Stimulated activated CD4-positive, alpha-beta T cell treated with anti-CD3 and anti-CD28 coated beads, TNF-alpha, amount 100 ng/mL, for 48 hours (primary cell): ENCODE measurements at places on chromosomes 5 and 9.

DNA sequence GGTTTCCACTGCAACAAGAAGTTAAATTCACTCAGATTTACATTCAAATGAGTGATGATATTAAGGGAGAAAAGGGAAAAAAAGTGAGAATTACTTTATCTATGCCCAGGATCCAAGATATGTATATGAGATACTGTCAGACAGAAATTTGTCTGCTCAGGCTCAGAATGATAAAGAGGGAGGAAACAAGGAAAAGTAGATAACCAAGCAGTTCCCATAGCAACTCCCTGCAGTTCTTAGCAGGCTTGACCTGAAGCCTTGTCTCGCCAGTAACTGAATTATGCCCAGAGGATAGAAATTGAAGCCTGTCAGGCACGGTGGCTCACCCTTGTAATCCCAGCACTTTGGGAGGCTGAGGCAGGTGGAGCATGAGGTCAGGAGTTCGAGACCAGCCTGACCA is 304.4 kb downstream of the TLE1 start:
- no peak for DNase-seq

DNA sequence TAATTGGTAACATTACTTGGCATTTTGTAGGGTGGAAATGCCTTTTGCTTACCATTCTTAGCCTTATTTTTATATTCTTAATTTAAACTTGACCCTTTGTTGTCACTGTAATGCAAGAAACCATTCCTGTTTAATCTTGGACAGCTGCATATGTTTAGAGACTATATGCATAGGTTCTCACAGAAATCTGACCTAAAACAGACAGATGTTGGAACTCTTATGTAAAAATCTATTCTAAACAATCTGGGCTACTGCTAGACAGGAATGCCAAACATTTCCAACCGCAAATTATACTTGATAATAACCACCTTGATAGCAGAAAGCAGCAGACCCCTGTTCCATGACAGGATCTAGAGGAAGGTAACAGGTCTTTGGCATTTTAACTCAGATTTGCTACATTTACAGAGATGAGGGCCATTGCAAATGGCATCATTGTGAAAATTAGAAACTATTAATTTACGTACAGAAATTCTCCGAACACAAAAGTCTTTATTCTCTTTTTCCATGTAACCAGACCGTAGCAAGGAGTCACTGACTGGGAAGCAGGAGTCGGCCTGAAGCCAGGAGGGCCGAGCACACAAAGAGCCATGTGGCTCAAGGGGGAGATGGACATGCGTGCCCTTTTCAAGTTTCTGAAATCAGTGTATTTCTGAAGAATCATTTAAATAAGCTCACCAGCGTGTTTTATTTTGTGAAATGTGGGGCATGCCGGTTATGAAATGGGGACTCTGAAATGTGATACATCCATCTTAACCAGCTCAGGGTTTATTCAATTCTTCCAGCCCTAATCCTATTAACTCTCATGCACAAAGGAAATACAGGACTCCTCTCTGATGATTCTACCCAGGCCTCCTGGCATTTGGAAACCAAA is 139.3 kb downstream of the AOPEP start:
- no peak for DNase-seq

GRCh38 chr5:37888476-37888875 is 48.6 kb upstream of the GDNF start:
- no peak for DNase-seq

GRCh38 chr9:1047591-1048230 is 2.4 kb upstream of the DMRT2 start:
- no peak for DNase-seq

- no peak for DNase-seq
These were observed 56.6 kb downstream of the ADAM19 start for GRCh38 chr5:157518963-157519362.

DNA sequence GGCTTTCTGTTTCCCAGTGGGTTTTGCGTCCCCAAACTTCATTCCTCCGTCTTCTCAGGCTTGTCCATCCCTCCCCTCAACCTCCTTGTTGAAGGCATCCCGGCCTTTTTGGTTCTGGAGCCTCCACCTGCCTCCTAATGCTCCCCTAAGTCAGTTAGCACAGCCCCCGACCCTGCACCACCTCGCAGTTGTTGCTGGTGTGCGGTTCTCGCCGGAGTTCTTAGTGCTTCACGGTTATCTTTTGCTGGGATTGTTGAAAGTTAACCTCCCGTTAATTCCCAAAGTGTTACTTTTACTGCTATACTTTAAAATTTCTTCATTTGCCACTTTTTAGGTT is 447 bp downstream of the UBLCP1 start:
- no peak for DNase-seq

GRCh38 chr5:126486332-126486731 is 63.1 kb downstream of the GRAMD2B start:
- no peak for DNase-seq
